Liver (tissue), 10 donors: ENCODE measurements at places on chromosomes 2 and 18. TPM values are rescaled to one million over a fixed set of nuclear protein-coding genes. Genes with fewer than 3 reads are reported as not detected.

GRCh38 chr2:181174611-181175580 lies 194.5 kb downstream of the UBE2E3 start:
- H3K27me3 ChIP-seq: no peaks in the 10 kb centered on the region
- H3K4me3 ChIP-seq: no peak overlapping the region
- H3K4me1 ChIP-seq: no peaks in the 10 kb centered on the region
- no peak for DNase-seq
- H3K36me3 ChIP-seq: no peaks in the 10 kb centered on the region
- no peak overlapping the region for H3K27ac ChIP-seq

GRCh38 chr2:213046431-213046830 lies 105.0 kb downstream of the IKZF2 start:
- H3K4me1 ChIP-seq: no peaks in the 10 kb centered on the region
- DNase-seq: no peak
- no peak overlapping the region for H3K27ac ChIP-seq
- no peak overlapping the region for H3K4me3 ChIP-seq
- H3K27me3 ChIP-seq: no peaks in the 10 kb centered on the region

DNA sequence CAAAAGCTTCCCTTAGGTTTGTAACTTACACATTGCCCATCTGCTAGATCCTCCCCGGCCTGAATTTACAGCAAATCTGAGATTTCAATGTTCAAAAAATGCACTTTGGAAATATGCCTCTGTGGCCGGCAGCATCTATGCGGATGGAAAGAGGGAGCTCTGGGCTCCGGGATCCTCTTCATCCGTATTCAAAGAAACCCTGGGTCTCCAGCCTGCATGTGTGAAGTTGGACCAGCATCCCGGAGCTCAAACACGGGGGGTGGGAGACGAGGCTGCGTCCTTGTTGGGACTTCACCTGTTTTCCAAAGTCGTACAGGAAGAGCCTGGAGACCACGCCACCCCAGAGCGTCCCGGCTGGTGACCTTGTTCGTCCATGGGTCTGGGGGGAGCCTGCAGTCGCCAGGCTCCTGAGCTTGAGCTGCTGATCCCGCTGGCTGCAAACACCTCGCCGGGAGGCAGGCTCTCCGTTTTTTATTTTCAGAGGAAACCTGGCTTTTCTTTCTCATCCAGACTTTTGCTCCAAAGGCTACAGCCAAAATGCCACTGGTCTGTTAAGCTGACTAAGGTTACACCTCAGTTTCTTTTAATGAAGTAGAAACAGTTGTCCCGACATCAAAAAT lies 77.4 kb downstream of the PTGR3 start:
- no peak for DNase-seq
- no peaks in the 10 kb centered on the region for H3K36me3 ChIP-seq
- H3K27ac ChIP-seq: no peak overlapping the region
- no peaks in the 10 kb centered on the region for H3K27me3 ChIP-seq

GRCh38 chr2:152046940-152047339 lies 51.9 kb downstream of the CACNB4 start:
- no peaks in the 10 kb centered on the region for H3K36me3 ChIP-seq
- no peak for DNase-seq
- H3K4me3 ChIP-seq: no peak overlapping the region
- H3K4me1 ChIP-seq: no peaks in the 10 kb centered on the region

Gene KIAA2012
- 0.61 TPM for polyA plus RNA-seq

Gene VIT
- 0.07 TPM for polyA plus RNA-seq

Gene PROM2
- polyA plus RNA-seq: 0.30 TPM
